ENCODE measurements at places on chromosomes 3 and 15.
A peak's percentile ranks its signal among the peaks of the same experiment; 100 is the strongest.

GRCh38 chr15:64010719-64011118 lies 35.6 kb downstream of the DAPK2 start:
- DNase-seq: no peak

DNA sequence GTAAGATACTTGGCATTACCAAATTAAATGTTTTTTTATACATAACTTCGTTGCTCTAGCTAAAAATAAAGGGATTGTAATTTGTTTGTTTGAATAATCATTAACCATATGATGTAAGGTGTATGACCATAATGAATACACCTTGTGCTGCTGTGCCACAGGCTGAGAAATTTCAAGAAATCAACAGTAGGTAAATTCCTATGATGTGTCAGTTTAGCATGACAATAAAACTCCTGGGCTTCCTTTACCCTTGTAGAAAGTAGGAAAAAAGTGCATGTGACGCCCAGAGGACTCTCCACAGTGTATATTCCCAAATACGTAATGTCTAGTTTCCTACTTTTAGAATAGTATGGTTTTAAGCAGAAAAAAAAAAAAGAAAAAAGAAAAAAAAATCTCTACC lies 208.1 kb downstream of the SATB1 start:
- DNase-seq: no peak

DNA sequence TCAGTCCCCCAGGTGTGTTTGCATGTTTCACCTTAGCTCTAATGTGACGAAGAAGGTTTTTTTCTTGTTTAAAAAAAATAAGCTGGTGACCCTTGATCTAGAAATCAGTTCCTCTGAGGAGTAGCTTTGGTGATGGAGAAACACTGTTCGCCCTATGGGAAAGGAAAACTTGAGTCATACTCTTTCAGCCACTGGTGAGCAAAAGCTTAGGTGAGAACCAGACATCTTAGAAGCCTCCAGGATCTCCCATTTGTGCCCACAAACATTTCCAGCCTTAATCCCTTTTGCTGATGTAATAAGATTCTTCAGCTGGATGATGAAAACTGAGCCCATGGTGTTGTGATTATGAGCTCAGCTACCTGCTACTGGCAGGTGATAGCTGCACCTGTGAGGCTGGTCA lies 37.8 kb downstream of the SLC27A2 start:
- no peak for DNase-seq

GRCh38 chr3:56994391-56994790 lies 66.1 kb upstream of the SPATA12 start:
- DNase-seq: no peak

DNA sequence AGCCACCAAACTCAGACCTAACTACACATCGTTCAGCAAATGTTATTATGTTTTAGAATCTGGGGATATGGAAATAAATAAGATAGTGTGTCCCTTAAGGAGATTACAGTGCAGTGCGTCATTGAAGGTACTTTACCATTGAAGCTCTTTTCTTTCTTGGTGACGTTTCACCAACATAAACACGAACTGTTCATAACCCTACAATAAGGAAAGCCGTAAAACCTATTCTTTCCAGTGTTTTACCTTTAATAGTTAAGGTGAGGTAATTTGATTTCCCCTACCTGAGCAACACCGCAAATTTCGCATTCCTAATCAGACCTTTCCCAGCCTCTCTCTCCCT lies 826 bp downstream of the CCDC66 start:
- DNase-seq: no peak

DNA sequence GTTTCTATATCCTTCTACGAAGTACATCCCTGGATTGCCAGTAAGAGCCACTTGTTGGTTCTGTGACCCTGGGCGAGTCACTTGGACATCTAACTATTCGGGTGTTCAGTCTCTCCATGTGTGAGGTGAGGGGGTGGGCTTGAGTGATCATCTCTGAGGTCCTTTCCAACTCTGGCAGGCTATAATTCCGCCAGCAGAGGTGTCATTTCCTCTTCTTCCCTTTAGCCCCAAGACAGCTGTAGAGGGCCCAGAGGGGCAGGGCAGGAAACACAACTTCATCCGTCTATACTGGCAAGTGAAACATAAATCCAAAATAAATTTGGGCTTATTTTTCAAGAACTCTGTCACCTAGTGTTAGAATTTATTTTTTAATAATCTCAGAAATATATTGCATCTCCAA lies 38.1 kb downstream of the C2CD4A start:
- no peak for DNase-seq

- DNase-seq: no peak
These were observed 49.5 kb downstream of the HEG1 start for GRCh38 chr3:125006291-125006731.

- DNase-seq: no peak
These were observed 70.5 kb upstream of the XCR1 start for GRCh38 chr3:46097691-46098241.

GRCh38 chr3:120457827-120458226 lies 7.0 kb upstream of the FSTL1 start:
- DNase-seq: no peak

DNA sequence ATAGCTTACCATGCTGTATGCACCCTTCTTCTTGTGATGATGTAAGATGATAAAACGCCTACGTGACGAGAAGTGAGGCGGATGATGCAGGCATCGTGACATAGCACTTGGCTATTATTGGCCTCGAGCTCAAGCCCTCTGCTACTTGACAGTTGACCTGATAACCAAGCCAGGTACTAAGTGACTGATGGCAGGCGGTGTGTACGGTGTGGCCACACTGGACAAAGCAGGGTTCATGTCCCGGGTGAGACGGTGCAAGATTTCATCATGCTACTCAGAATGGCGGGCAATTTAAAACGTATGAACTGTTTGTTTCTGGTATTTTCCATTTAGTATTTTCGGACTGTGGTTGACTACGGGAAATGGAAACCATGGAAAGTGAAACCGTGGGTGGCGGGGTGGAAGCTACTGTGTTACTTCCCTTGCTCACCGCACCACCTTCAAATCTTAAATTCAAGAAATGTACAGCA lies 57.7 kb downstream of the SLC12A8 start:
- no peak for DNase-seq

GRCh38 chr15:62626903-62627302 lies 415.6 kb upstream of the TPM1 start:
- no peak for DNase-seq

GRCh38 chr3:37605572-37606153 lies 256.0 kb upstream of the CTDSPL start:
- no peak for DNase-seq

- DNase-seq: no peak
These were observed 240.5 kb upstream of the CFAP20DC start for GRCh38 chr3:59290358-59290757.

- no peak for DNase-seq
These were observed 360.4 kb upstream of the TGFBR2 start for GRCh38 chr3:30245858-30246622.

DNA sequence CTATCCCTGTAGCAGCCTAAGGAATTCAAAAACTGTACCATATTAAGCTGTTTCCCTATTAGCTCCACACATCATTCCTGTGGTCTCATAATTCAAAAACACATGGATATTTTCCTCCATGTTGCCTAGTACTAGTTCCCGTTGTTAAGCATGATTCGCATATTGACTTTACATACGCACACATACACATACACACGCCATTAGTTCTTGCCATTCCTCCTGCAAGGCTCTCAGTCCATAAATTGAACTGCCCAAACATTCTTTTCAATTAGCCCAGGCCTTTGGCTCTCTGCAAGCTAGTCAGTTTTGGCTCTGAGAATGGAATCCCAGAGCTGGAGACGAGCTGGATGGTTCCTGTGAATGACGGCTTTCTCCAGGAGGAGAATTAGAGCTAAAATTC lies 57.2 kb upstream of the RAD18 start:
- DNase-seq: peak; percentile 90

- DNase-seq: no peak
These were observed 67.0 kb downstream of the CHAC1 start for GRCh38 chr15:41020311-41020710.

DNA sequence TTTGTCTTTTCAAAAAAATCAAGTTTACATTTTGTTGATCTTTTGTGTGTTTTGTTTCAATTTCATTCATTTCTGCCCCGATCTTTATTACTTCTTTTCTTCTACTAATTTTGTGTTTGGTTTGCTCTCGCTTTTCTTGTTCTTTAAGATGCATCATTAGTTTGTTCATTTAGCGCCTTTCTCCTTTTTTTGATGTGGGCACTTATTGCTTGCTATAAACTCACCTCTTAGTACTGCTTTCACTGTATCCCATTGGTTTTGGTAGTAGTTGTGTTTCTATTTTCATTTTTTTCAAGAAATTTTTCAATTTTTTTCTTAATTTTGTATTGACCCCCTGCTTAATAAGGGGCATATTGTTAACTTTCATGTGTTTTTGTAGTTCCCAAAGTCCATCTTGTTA lies 34.4 kb downstream of the PRKCI start:
- no peak for DNase-seq

DNA sequence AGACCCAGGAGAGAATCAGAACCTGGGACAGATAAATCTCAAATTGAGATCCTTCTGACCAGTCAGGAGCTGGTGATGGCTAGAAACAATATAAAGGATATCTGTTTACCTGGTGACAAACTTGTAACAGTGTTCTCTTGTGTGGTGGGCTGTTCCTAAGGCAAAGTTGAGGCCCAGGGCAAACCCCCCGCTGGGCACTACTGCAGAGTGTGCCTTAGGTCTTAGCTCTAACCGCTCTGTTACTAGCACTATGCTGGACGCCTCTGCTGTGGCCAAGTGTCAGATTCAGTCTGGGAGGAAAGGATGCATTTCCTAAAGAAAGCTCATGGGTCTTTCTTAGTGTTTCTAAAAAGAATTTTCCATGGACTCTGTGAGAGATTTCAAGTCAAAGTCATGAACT lies 146.5 kb upstream of the MEIS2 start:
- DNase-seq: no peak

GRCh38 chr3:25153136-25153535 lies 274.9 kb upstream of the RARB start:
- no peak for DNase-seq

DNA sequence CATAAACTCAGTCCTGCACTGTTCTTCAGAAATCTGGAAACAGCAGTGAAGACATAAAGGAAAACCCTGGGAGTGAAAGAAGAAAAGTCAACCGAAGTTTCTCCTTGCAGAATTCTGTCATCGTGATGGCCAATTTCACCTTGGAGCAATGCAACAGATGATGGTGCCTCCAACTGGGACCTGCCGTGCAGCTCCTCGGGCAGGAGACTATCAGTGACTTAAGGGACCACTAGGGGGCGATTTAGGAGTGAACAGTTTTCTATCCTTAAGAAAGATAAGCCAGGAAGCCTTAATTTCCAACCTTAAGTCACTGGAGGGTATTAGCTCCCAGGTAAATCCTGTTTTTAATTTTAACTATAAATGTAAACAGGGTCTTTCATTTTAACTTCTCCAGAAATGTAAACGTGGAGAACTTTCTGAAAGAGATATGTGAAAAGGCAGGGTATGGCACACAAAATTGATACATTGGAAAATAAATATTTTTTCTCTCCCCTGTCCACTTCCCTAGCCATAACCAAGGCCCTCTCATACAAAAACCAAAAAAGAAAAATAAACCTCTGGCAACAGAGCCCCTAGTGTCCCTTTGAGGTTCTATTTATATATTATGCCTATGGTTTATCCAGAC lies 116.3 kb downstream of the PDZRN3 start:
- no peak for DNase-seq

- no peak for DNase-seq
These were observed 688.9 kb downstream of the GBE1 start for GRCh38 chr3:81072591-81072990.

GRCh38 chr3:16130066-16130465 lies 44.4 kb upstream of the GALNT15 start:
- DNase-seq: peak; percentile 64

DNA sequence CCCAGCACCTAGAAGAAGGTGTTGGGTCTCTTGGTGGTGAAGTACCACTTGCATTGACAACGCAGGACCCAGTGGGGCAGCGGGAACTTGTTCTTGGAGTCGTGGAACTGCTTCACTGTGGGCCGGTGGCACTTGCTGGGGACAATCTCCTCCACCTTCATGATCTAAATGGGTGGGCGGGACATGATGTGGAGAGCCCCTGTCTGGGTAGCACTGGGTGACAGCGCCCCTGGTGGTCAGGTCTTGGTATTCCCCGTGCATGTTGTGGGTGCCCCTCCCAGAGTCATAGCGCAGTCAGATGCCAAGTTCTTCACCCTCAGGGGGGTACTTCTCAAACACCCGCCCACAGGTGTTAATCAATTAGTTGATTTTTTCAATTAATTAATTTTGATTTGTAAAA lies 60.2 kb downstream of the AGBL1 start:
- DNase-seq: no peak

GRCh38 chr3:184748219-184749135 lies 36.6 kb upstream of the MAGEF1 start:
- no peak for DNase-seq

DNA sequence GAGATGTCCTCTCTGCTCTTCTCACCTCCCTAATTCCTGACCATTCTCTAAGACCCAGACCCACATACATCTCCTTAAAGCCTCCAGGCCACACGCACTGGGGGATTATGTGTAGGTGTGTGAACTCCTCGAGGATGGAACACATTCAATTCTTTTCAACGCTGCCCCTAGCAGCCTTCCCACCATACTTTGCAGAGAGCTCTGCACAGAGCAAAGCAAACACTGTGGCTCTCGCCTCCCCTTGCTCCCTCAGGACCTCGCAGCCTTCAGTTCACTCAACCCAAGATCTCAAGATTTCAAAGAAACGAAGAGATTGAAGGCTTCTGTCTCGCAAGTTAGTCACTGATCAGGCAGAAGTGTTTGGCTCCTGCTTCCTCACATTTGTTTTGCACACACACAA lies 6.0 kb downstream of the ACTC1 start:
- DNase-seq: no peak

- DNase-seq: no peak
These were observed 47.3 kb downstream of the IQSEC1 start for GRCh38 chr3:13025778-13026518.

DNA sequence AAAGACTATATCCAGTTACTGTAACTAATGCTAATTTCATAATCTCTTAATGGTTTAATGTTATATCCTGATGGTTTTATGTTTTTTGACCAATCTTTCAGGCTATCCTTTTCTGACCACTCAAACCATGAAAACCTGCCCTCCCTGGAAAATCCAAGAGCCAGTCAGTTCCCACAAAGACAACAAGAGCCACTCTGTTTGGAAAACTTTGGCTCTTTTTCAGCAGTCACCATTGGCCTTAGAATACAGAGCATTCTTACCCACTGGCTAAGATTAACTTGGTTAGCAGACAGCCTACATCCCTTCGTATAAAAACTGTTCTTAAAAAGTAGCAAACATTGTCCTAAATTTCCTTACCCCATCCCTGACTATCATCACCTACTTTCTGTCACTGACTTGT lies 32.9 kb downstream of the ALCAM start:
- DNase-seq: no peak

GRCh38 chr3:29493109-29493508 lies 212.2 kb downstream of the RBMS3 start:
- no peak for DNase-seq

DNA sequence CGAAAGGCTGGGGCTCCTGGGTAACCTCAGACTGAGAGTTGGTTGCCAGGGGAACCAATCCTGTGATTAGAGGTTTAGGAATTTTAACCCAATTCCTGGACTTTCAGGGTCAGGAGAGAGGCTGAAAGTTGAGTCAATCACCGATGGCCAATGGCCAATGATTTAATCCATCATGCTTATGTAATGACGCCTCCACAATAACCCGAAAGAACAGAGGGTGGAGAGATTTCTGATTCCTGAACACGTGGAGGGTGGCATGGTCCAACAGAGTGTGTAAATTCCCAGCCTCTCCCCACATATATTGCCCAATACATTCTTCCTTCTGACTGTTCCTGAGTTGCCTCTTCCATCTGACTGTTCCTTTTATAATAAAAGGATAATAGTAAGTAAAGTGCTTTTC lies 137.2 kb upstream of the CBLB start:
- DNase-seq: no peak

Data from fibroblast of skin of left biceps (primary cell).